Retinal pigment epithelial cell (primary cell): ENCODE measurements at places on chromosomes 7 and 10.

- DNase-seq, result no peak
These were observed 141.0 kb downstream of the C1GALT1 start for GRCh38 chr7:7323352-7323751.

DNA sequence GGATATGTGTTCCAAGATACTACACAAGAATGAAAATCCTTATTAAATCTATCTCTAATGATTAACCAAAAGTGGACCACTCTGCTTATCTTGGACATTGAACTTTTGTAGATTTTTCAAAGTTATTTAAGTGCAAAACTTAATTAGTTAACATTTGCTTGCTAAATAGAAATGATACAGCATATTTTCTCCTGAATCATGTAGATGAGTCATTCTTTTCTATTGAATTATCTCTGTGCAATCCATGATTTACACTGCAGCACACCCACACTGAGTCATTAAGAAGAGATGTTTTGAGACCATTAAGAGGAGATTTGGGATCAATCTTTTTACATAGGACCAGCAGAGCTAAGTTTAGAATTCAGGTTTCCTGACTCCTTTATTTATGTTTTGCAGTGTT is 6.6 kb upstream of the ABCC2 start:
- DNase-seq, result peak; percentile 63

- DNase-seq, result no peak
These were observed 669.5 kb upstream of the GRM3 start for GRCh38 chr7:85974176-85974575.

- DNase-seq, result no peak
These were observed 76.4 kb downstream of the GOLGA7B start for GRCh38 chr10:97926055-97926454.
